ENCODE measurements at places on chromosomes 13 and 19.

DNA sequence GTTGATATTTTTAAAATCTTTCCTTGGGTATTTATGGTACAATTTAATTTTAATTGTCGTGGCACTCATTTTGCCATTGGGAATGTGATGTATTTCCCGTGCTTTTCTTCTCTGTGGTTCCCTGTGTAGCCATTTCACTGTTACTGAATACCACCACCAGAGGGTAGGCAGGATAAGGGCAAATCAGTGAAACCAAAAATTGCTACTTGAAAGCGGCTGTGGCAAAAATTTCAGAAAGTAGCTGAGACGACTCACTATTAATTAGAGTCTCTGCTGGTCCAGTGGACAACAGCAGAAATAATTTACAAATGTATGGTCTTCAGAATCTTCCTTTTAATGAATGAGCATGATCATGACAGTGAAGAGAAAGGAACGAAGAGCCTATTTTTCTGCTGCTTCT, 34.4 kb upstream of the MIR17HG start:
- DNase-seq, result peak; percentile 28

DNA sequence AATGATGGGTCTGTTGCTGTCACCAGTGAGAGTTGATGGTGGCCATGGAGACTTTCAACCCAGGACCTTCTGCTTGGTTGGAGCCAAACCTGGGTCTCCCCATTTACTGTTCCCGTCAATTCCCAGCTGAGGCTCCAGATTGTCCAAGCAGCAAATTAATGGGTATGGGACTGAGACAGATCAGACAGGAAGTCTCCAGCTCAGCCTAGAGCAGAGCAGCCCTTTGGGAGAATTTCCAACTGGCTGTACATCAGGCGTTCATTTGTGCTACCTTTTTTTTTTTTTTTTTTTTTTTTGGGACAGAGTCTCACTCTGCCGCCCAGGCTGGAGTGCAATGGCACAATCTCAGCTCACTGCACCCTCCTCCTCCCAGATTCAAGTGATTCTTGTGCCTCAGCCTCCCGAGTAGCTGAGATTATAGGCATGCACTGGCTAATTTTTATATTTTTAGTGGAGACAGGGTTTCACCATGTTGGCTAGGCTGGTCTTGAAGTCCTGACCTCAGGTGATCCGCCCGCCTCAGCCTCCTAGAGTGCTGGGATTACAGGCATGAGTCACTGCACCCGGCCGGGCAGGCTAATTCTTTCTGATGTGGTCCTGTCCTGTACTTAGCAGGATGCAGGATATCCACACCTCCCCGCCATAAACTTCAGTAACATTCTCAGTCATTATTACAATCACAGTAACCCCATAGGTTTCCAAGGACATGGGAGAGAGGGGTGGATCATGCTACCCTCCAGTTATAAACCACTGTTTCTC, 9.3 kb downstream of the MAP3K10 start:
- DNase-seq, result no peak

DNA sequence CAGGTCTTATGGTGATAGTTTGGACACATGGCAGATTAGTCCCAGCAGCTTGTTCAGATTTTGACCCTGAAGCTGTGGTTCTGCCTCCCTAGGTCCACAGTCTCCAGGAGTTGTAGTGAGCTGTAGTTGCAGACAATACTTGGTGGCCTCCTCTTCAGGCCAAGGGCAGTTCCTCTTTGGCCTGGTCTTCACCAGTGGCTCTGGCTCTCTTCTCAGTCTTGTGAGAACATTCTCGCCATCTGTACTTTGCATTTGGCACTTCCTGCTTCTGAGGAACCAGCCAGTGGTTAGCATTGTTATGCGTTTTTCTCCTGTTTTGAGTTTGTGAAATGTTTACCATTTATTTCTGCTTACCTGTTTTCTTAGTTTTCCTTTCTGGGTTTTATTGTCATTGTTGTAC, 40.7 kb downstream of the PCCA start:
- DNase-seq, result peak; percentile 56

DNA sequence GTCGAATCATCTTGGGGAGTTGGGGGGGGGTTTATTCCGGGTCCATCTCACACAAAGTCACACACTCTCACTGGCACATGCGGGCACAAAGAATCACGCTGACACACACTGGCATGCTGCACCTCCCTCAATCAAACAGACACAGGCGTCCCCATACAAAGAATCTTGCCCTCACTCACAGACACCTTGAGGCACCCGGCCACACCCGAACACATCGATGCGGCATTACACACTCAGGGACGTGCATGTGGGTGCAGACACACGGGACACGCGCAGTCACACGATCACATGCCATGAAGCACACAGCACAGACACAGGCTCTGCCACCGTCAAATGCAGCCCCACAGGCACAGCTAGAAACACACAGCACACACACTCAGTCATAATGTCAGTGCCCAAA, 7.8 kb downstream of the NFIX start:
- no peak for DNase-seq

DNA sequence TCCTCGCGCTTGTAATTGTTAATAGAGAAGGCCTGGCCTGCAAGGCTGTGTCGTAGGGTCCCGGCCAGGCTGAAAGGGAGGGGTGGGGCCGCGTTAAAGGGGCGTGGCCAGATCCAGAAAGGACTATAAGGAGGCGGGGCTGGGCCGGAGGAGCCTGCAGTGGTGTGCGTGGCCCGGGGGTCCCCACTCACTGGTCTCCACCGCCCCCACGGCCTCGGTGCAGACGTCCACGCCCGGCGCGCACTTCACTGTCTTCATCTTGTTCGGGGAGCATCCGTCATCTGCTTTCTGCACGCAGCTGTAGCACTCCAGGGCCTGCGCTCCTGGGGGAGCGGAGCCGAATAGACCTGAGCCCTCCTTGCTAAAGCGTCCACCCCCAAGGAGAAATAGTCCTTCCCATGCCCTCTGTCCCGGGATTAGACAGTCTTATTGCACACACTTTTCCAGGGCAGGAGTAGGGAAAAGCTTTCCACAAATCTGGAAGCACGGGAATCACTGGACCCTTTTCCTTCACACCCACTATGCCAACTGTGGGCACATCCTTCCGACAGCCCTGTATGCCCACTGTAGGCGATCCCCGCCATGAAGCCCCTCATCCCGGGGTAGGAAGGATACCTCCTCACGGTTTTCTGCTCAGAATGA, 1.2 kb downstream of the LYPD3 start:
- DNase-seq, result no peak

DNA sequence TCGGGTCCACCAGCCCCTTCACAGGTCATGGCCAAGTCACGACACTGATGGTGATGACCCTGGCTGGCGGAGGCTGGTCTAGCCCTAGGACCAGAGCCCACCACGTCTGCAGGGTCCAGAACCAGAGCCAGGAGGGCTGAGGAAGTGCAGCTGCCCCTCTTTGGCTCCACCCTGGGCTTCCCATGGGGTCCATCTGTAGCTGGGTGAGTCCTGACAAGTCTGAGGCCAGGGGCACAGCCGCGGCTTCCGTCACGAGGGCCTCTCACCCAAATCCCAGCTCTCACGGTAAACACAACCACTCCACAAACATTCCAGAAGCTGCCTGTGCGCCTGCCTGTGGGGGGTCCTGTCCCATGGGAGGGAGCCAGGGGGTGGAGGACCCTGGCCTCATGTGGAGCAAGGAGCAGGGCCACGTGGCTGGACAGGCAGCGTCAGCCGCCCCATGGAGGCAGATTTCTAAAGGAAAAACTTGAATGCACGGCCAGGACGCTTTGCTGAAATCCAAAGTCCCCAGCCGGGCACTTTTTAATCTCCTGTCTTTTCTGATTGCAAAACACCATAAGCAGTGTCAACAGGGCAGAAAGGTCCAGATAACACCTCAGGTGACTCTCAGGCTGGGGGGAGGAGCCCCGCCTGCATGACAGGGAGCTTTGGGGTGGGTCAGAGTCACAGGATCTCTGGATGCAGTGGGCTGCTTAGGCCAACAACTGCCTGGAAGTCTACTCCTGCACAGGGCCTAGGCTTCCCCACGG, 29.9 kb downstream of the CEBPG start:
- DNase-seq, result no peak

DNA sequence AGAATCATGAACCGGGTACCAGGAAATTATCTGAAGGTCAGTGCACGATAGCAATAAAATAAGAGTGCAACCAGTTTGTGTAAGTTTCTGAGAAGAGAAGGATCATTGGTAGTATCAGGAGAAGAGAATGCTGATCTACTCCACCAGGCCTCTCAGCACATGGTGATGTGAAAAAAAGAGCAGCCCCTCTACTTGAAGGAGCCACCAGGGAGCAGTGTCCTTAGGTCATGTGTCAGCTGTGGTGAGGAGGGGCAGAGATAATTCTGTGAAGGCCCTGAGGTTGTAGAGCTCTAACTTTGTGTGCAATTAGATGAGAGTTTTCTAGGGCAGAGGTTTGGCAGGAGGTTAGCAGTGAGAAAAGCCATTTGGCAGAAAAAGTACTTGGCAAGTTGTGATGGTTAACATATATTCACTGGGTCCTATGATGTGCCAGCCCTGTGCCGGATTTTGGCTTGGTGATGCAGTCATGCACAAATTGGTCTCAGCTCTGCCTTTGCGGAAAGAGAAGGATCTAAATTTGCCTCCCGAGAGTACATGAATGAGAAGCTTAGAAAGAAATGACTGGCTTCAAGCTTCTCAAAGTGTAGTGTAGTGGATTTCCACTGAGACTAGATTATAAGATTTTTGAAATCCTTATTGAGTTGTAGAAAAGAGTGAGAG, 19.2 kb upstream of the ZC3H13 start:
- DNase-seq, result no peak

- no peak for DNase-seq
Measured at GRCh38 chr19:36113894-36114720, 568 bp downstream of the POLR2I start.

- no peak for DNase-seq
Measured at GRCh38 chr19:44948763-44949374, 3.0 kb downstream of the APOC2 start.

- DNase-seq, result no peak
Measured at GRCh38 chr19:35780717-35781116, 5.4 kb downstream of the ARHGAP33 start.

DNA sequence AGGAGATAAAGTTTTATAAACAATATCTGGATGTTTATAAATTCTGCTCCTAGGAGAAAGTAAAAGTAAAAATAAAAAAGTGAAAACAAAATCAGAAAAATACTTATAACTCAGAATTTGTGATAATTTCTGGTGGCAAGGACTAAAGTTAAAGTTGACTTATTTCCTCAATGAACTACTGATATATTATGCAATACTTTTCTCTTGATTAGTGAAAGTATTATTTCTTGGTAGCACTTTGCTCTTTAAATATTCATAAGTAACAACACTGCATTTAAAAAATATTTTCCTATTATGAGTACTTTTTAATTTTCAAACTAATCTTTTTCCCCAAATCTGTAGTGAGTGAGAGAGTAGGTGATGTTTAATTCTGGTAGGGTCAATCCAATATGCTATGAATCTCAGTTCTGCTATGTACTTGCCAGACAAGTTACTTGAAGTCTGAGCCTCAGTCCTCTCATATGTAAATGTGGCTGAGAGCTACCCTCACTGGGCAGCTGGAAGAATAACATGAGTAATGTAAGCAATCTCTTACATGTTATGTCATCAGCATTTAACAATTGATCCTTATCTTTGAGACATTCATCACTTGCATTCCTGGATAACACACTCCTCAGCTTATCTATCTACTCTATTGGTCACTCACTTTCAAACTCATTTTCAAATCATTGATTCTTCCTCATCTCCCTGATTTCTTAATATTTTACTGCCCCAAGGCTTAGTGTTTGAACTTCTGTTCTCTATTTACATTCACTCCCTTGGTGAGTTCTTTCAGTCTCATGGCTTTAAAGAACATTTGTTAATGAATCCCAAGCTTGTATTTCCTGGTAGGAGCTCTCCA, 239.0 kb downstream of the RGCC start:
- peak; percentile 23 for DNase-seq

GRCh38 chr19:55311397-55311796, 13.7 kb downstream of the TMEM150B start:
- DNase-seq, result no peak

DNA sequence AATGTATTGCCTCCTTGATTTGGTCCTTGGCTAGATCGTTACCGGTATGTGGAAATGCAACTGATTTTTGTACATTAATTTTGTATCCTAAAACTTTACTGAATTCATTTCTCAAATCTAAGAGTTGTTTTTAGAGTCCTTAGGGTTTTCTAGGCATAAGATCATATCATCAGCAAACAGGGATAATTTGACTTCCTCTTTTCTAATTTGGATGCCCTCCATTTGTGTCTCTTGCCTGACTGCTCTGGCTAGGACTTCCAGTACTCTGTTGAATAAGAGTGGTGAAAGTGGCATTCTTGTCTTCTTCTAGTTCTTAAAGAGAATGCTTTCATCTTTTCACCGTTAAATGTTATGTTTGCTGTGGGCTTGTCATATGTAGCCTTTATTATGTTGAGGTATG, 12.0 kb upstream of the CYP2A13 start:
- no peak for DNase-seq

- no peak for DNase-seq
Measured at GRCh38 chr19:32718286-32718685, 1.3 kb upstream of the TDRD12 start.

DNA sequence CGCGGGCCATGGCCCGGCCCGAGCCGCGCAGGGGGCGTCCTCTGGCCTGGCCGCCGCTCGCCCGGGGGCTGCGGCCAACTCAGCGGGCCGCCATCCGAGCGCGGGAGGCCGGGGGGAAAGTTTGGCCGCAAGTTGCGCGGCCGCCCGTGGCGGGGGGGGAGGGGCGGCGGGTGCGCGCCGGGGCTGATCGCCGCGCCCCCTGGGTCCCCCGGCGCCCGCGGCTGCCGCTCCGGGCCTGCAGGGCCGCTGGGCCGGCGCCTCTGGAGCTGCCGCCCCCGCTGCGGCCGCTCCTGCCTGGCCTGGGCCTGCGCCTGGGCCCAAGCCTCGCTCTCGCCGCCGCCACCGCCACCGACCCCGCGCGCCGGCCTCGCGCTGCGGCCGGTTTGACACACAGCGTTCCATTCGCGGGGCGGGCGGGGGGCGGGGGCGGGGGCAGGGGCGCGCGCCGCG, at the start of gene NR2F6:
TSS of gene NR2F6 (minus strand) at position 385 of the 450 bp plus-strand sequence. CDS start 699 bp downstream, outside the sequence.
- DNase-seq, result no peak

- no peak for DNase-seq
Measured at GRCh38 chr13:28297341-28297740, 159.0 kb downstream of the PAN3 start.

DNA sequence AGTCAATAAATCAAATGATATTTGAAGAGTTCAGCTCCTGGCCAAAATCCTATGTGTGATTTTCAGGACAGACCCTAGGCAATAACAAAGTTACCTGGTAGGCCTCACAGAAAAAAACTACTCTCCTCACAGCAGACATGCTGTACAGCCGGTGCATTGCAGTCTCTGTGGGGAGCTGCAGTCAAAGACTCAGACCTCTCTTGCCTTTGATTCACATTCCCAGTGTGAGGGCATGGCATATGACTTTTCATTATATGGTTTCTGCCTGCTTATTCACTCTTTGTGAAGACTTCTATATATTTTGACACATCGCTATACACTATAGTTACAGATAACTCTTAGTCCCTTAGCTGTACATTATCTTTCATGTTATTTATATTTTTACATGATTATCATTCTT, 2684.3 kb upstream of the PCDH20 start:
- no peak for DNase-seq

Measured in inflammatory macrophage treated with lipopolysaccharide for 1 hour (primary cell).